ENCODE measurements at places on chromosomes 6 and 20.

DNA sequence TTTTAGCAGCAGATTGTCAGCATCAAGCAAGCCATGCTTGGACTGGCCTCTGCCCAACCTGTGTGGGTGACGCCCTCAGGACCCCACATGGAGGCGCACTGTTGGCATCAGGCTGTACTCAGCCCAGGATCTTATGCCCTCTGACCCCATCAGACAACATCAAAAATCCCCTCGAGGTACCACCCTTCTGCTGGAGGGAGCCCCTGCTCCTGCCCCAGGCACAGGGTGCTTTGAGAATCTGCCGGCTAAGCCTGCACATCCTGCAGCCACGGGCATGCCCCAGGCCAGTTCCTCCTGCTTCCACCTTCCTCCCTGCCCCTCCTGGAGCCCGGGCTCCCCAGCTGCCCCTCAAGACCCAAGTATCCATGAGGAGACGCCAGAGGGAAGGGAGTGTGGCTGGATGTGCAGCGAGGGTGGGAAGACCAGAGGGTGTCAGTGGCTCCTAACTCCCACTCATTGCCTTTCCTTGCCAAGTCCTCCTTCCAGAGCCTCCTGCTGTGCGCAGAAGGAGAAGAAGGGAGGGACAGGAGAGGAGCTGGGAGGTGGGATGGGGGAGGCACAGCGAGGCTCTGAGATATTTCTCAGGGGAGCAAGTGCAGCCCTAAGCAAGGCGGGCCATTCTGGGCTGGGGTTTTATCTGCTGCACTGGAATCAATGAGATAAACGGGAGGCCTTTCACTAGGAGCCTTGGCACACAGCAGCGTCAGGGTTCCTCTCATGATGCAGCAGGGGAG, 77.4 kb upstream of the CST7 start:
- DNase-seq = no peak

DNA sequence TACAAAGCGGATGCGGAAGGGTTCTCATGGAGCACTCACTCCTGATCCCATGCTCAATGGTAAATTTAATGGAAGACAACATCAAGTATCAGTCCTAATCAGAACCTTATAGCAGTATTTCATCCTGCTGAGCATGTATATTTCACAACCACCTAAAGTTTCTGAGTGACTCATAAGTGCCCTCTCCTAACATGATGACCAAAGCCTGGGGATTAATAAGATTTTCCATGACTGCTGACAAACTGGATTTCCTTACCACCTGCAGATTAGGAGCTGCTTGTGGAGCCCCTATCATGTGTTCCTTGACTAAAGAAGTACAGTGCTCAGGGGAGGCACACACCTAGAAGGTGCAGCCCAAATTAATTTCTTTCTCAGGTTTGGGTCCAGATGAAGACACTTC, 112.8 kb downstream of the INSM1 start:
- DNase-seq = no peak

DNA sequence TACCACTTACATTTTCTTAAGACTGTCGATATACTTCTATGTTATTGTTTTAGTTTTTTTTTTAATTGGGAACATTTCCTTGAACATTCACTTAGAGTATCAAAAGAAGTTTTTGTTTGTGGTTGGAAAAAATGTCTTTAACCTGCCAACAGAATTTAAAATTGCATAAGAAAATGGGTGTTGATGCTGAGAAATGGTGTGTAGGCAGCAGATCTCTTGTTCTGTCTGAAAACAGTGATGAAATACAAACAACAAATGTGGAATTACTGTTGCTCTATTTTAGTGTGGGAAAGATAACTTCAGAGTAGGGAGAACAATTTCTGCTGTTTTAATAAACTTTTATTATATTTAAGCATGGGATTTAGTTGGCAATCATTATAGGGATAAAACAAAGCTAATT, 293.5 kb downstream of the CDKAL1 start:
- no peak for DNase-seq

- no peak for DNase-seq
Observed at GRCh38 chr6:113560908-113561307, 296.2 kb upstream of the MARCKS start.

GRCh38 chr6:156161471-156161870, 615.7 kb upstream of the ARID1B start:
- no peak for DNase-seq

DNA sequence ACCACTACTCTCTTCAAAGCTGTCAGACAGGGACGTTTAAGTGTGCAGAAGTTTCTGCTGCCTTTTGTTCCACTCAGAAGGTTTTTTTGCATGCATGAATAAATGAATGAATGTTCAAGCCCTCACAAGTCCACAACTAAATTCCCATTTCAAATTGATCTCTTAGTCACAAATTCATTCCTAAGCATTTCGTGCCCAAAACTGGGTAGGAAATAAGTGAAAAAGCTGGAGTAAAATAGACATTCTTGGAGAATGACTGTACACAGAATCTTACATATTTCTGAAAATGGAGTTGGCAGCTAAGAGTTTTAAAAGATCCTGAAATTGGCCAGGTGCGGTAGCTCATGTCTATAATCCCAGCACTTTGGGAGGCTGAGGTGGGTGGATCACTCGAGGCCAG, 117.6 kb downstream of the PERP start:
- DNase-seq = no peak

DNA sequence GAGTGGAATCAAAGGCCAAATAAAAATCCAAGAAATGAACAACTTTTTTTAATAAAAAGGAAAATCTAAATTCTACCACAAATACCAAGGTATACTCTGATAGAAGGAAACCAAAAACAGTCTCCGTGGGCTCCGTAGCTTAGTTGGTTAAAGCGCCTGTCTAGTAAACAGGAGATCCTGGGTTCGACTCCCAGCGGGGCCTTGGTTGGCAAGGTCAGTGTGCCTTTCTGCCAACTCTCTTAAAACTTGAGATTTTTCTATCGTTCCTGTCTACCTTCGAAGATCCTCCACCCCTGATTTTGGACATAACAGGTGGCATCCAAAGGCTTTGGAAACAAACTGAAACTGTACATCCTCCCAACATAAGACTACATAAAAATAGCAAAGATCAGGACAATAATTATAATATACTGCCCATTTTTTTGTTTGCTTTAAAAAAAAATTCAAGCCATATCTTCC, 197.9 kb downstream of the TRIM27 start:
- no peak for DNase-seq

DNA sequence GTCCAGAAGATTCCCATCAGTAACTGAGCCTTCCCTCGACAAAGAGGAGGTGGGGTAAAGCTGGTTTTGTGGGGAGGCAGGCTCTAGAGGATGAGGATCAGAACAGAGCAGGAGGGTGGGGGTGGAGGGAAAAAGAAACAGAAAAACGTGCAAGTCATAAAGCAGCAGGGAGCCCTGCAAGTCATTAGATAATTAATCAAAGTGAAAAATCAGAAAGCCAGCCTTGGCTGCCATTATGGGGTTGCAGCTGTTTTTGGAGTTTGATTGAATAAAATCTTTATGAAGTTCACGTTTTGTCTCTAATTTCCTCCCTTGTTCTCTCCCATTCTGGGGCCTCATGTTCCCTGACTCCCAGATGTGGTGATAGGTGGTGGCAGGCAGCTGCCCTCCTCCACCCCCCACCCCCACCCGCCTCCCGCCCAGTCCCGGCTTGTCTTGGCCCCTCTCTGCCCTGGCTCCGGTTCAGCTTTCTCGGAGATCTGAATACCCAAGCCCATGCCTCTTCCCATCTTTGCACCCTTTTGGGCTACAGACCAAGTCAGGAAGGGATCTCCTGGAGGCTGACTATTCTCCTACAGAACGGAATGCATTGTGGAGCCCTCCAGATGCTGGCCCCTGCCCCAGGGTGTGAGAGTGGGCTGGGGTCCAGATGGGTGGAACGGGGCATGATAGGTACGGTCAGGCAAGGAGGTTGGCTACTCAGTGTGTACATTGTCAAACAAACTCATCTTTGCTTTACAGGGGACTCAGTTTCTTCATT, 141.8 kb downstream of the CDC5L start:
- no peak for DNase-seq

- no peak for DNase-seq
Observed at GRCh38 chr6:137171824-137172733, 1.4 kb downstream of the IL22RA2 start.

GRCh38 chr6:87244380-87244779, 78.0 kb upstream of the SMIM8 start:
- DNase-seq = no peak

DNA sequence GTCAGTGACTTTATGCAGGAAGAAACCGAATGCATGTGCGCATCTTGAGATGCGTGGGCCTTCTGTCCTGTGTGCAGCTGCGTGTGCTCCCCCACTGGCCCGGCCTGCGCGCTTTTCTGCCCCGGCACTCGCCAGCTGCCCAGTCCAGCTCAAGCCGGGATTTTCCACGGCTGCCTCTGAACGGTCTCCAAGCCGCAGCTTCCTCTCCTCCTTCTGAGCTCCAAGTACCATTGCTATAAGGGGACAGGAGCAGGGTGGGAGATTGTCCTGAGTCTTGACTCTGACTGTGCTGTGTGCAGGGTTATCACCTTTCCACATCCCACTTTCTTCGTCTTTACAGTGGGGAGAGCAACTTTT, 302.8 kb downstream of the THBS2 start:
- DNase-seq = no peak

- DNase-seq = no peak
Observed at GRCh38 chr20:12638633-12639312, 370.0 kb upstream of the SPTLC3 start.

DNA sequence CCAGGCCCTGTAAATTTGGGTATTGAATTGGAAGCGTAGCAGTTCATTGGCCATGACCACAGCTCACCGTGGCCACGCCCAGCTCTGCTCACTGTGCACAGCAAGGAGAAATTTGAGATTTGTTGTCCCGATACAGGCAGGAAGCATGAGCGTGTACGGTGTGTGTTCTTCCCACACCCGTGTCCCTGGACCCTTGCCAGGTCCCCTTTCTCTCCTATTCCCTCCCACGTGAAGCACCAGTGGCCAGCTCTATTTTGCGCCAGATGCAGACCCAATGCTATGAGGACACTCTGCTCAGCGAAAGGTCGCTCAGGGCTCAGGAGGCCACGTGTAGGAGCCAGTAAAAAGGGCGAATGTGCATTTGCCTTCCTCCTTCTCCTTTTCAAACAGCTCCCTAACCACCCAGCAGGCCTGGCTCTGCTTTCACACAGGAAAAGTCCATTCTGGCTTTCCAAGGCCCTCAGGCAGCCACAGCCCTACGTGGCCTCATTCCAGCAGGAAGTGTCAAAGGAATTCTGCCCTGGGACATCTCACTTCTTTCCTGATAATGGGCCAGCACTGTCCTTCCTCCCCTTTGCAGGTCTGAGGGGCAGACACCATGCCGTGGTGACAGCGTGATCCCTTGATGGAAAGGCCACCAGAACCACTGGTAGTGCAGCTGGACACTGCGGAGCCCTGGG, 499.2 kb upstream of the CDH4 start:
- no peak for DNase-seq

- DNase-seq = no peak
Observed at GRCh38 chr20:14295238-14295637, 42.2 kb downstream of the FLRT3 start.

- no peak for DNase-seq
Observed at GRCh38 chr20:52172392-52173047, 19.1 kb downstream of the ZFP64 start.

- DNase-seq = no peak
Observed at GRCh38 chr6:108875161-108875555, 26.9 kb downstream of the ARMC2 start.

- DNase-seq = no peak
Observed at GRCh38 chr6:128025478-128025877, 124.6 kb upstream of the THEMIS start.

GRCh38 chr20:61331543-61331942, 79.5 kb downstream of the CDH4 start:
- no peak for DNase-seq

GRCh38 chr6:26304797-26305640, 60.0 kb upstream of the BTN3A2 start:
- DNase-seq = peak; percentile 61

GRCh38 chr20:38156280-38156679, 8.8 kb downstream of the TGM2 start:
- DNase-seq = no peak

- DNase-seq = no peak
Observed at GRCh38 chr6:74997646-74998045, 208.2 kb downstream of the COL12A1 start.

DNA sequence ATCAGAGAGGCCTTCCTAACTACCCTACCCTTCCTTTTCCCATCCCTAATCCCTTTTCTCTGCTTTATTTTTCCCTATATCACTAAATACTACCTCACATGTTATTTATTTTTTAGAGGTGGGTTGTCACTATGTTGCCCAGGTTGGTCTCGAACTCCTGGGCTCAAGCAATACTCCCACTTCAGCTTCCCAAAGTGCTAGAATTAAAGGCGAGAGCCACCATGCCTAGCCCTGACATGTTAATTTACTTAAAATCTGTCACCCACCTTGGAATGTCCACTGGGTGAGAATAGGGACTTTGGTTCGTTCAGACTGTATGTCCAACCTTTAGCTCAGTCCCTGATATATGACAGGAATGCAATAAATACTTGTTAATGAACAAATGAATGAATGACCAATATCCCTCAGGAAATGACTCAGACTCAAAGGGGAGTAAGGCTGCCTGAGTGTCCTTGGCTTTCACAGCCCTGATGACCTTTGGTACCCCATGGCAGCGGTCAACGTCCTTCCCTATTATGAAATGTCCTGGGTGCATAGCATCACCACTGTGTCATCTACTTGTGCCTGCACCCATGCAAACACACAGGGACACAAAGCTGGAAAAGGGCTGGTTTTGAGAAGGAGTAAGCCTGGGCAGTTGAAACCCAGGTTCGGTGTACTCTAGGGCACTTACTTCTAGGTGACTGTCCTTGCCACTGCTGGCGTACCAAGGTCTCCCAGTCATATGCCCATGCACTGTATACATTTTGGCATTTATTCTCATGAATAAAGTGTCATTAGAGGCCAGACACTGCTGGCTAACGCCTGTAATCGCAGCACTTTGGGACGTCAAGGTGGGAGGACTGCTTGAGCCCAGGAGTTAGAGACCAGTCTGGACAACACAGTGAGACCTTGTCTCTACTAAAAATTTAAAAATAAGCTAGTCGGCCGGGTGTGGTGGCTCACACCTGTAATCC, 26.5 kb downstream of the BCL2L1 start:
- no peak for DNase-seq

DNA sequence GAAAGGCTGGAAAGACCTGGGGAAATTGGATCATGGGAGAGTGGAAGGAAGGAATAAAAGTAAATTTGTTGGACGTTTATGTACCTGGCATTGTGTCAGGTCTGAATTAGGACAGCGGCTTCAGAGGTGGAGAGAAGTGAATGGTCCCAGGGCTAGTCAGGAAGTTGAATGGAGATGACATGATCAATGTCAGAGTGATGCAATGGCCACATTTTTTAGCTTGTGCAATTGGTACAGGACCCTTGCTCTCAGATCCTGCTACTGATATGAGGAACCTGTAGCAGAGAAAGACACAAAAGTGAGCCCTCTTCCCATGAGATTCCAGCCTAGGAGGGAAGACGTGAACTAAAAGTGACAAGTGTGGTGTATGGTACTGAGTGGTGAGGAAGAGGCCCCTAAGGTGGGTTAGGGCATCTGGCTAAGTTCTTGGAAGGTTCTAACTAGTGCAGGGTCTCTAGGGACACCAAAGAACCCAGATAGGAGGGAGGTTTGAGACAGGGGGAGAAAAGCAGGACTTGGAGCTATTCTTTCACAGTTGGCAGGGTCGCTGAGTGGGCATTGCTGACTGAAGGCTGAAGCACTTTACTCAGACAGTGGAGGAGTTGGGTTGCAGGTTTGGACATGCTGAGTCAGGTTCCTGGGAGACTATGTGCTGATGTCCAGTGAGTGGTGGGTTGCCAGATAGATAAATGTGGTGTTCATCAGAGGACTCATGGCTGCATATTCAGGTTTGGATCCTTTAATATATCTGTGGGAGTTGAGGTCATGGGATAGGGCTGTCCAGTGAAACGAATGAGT, 266.1 kb upstream of the RNF24 start:
- DNase-seq = no peak

- no peak for DNase-seq
Observed at GRCh38 chr6:39585641-39586040, 139.6 kb downstream of the KIF6 start.

All from activated T-cell treated with anti-CD3 and anti-CD28 coated beads for 4 hours (primary cell).